ENCODE measurements at places on chromosomes 6 and 20.

- no peak for DNase-seq
Measured at GRCh38 chr20:38418509-38419204, 16.5 kb downstream of the SNHG17 start.

GRCh38 chr6:95159557-95159956 is 417.8 kb upstream of the MANEA start:
- no peak for DNase-seq

- DNase-seq = no peak
Measured at GRCh38 chr6:163738304-163738703, 323.8 kb downstream of the QKI start.

DNA sequence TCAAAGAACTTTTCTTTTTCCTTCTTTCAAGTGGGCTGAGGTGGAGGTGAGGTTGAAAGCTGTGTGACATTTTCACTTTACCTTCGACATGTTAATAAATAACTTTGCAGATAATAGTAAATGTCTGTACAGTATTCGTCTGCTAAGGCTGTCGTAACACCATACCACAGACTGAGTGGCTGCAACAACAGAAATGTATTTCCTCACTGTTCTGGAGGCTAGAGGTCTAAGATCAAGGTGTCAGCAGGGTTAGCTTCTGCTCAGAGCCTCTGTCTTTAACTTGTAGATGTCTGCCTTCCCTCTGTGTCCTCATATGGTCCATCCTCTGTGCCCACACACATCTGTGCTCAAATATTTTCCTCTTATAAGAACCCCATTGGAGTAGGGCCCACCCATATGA is 14.9 kb downstream of the PHACTR2 start:
- no peak for DNase-seq

- no peak for DNase-seq
Measured at GRCh38 chr6:129667621-129668020, 42.4 kb downstream of the ARHGAP18 start.

DNA sequence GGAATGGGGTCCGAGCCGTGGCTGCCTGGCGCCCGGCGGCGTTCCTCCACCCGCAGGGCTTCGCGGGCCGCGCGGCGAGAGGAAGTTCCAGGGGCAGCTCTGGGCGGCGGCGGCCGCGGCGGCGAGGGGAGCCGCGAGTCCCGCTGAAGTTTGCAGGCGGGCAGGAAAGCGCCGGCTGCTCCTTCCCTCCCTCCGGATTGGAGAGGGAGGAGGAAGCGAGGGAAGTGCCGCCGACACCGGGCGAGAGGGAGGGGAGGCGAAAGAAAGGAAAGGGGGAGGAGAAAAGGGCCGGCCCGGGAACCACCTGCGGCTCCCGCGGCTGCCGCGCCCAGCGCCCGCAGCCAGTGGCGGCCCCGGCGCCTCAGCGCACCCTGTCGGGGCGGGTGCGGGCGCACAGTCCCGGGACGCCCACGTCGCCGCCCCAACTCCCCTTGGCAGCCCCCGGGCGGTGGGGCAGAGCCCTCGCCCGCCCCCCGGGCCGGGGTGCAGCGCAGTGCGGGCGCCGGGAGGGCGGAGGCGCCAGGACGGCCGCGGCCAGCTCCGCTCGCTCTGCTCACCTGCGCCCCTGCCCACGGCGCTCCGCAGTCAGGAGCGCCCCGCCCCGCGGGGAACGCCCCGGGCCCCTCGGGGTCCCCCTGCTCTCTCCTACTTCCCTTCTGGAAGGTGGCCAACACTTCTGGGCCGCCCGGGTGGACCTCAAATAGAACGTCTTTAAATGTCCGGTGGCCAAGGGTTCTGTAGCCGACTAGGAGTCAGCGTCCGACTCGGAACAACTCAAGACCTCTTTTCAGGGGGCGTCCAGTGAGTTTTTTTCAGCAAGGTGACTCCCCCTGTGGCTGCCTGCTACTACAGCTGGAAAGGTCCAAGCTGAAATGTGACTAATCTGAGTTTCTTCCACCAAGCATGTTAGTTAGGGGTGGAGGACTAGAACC is 80.3 kb upstream of the CCDC28A start:
- no peak for DNase-seq

GRCh38 chr6:123447315-123447937 is 189.3 kb downstream of the TRDN start:
- DNase-seq = no peak

- no peak for DNase-seq
Measured at GRCh38 chr6:168774381-168774780, 333.4 kb downstream of the SMOC2 start.

DNA sequence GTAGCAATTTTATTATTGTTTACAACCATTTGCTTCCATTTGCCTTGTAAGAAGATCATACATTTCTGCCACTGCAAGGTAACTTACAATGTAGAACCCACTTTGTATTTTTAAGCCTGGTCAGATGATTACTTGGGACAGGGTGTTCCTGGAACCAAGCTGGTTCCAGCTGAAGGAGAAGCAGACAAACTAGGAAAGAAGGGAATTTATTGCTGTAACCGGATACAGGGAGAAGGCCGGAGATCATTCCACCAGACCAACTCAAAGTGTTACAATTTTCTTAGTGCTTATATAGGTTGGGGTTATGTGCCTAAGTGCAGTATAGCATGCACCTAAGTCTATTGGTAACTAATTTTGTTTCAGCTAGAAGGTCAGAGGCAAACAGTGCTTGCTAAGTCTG is 104.4 kb downstream of the MANEA start:
- DNase-seq = no peak

GRCh38 chr6:28105245-28105639 is 19.2 kb upstream of the ZSCAN16 start:
- DNase-seq = no peak

- no peak for DNase-seq
Measured at GRCh38 chr6:31042806-31043205, 32.5 kb downstream of the MUC22 start.

- DNase-seq = no peak
Measured at GRCh38 chr6:145823328-145823944, 8.8 kb upstream of the FBXO30 start.

GRCh38 chr6:130365166-130366106 is at the start of gene TMEM200A:
Gene TMEM200A, plus strand, starts transcription at chr6:130366017. Its CDS starts 74,406 bp downstream, at chr6:130440423.
- DNase-seq = peak; percentile 3

DNA sequence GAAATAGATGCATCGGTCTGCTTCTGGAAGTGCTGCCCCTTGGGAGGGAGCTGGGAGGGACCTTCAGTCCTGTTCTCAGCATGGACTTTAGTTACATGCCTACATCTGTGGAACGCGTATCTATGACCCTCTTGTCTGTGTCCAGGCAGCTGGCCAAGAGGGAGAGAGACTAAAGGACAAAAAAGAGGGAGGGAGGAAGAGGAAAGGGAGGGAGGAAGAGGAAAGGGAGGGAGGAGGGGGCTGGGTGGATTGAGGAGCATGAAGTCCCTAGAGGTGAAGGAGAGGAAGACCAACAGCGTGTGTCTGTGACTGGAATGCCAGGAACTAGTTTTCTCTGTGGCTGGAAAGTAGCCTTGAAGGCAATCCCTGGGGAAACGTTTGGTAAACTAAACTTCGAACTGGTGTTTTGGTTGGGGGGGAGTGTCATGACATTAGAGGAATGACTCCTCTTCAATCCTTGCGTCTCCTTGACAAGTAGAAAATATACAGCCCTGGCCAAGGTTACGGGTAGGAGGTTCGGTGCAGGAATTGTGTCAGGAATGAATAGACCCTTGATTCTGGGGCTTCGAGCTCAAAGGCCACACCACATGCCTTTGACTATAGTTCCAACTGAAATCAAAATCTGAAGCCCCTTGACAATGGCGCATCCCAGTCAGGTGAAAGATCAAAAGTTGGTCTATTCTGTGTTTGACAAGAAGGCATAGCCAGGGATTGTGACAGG is 52.0 kb upstream of the PLEKHG1 start:
- DNase-seq = no peak

GRCh38 chr6:31621320-31621939 is 915 bp downstream of the PRRC2A start:
- no peak for DNase-seq

- DNase-seq = no peak
Measured at GRCh38 chr6:24990236-24990845, 54.6 kb upstream of the RIPOR2 start.

GRCh38 chr6:106727480-106728149 is 98.2 kb downstream of the QRSL1 start:
- no peak for DNase-seq

DNA sequence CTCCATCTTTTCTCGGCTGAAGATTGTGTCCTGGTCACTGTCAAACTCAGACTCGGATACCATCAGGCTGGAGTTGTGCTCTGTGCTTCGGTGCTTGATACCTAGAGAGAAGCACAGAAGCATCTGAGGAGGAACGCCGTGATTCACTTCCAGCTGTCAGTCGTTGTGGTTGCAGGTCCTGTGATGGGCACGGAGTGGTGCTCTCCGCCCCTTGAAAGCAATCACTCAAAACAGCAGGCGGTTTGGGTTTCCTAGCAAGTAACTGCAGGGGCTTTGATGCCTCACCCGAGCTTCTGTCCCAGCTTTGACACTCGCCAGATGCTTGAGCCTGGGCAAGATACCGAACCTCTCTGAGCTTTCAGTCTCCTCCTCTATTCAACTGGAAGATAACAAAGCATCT is 52.5 kb downstream of the ALDH5A1 start:
- peak; percentile 5 for DNase-seq

DNA sequence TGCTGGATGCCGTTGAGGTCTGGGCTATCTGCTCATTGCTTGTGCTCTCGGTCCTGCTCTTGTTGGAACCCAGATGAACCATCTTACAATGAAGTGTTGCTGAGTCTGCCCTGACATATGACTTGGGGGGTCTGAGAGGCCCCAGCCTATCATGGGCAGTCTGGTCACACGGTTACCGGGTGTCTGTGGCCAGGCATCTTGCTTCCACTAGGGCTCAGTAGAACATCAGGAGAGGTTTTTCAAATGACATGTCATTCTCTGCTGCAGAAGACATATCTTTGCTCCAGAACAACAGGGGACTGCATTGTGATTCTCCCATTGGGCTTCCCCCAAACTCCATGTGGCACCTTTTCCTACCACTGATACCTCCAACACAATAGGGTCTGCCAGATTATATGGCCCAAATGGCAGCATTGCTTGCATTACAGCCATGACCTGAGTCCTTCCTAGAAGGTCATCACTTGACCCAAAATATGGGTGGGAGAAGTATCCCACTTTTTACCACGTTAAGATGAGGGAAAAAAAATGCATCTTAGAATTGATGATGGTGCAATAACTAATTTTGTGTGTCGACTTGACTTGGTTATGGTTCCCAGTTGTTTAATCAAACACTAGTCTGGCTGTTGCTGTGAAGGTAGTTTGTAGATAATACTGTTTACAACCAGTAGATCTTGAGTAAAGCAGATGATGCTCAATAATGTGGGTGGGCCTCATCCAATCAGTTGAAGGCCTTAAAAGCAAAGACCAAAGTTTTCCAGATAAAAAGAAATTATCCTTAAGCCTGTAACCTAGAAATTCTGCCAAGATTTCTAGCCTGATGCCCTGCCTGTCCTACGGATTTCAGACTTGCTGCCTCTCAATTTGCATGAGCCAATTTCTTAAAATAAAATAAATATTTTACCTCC is 241.0 kb downstream of the QKI start:
- DNase-seq = no peak

DNA sequence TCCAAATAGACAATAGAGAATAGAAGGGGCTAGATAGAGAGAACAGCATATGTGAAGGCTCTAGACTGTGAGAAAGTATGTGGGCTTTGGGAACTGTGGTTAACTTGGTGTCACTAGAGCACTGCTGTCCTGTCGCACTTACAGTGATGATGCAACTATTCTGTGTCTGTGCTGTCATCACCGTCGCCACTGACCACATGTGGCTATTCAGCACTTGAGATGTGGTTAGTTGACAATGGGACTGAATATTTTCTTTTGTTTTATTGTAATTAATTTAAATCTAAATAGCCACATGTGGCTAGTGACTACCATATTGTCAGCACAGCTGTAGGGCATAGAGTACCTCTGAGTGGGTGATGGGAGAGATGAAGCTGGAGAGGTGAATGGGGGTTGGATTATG is 39.0 kb upstream of the IFNGR1 start:
- DNase-seq = no peak

DNA sequence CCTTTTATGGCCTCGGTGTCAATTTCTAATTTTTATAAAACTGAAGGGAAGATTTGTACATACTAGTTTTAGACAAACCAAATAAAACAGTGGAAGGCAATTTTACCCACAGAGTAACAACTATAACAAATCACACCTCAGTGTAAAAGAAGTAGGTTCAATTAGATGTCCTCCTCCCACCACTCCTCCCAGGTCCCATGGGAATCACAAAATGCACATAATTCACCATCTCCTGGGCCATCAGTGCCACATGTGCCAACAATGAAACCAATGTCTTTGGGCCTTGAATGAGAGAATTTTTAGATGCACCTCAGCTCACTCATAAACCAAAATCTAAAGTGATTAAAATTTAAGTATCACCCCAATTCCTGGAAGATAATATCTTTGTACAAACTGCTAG is 267.8 kb downstream of the BTBD9 start:
- no peak for DNase-seq

DNA sequence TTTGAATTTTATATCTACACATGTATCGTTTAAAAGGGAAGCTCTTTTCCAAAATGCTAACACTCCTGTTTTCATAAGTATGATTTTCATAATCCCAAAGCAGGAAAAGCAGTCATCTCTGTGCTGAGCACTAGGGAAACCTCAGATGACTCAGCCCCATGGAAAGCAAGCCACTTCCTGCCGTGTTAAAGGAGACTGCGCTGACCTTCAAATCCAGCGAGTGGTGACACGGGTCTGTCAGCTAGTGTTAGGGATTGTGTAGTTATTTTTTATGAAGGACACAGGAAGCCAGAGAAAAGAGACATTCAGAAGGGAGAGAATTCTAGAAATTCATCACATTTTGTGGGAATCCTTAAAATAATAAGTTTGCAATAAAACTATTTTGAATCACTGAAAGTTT is 57.0 kb upstream of the CD93 start:
- no peak for DNase-seq

DNA sequence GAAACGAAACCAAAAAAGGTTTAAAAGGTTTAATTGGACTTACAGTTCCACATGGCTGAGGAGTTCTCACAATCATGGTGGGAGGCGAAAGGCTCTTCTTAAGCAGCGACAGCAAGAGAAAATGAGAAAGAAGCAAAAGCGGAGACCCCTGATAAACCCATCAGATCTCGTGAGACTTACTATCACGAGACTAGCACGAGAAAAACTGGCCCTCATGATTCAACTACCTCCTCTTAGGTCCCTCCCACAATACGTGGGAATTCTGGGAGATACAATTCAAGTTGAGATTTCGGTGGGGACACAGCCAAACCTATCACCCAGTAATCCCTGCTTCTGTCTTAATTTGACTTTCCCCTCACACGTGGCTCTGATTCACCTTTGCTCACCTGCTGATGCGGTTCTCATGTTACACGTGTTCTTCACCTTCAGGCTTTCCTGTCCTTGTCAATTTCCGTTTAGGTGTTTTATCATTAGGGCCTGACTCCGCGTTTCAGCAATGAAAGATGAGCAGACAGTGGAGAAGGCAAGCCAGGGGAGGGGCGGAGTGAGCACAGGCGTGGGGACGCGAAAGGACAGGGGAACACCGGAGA is 57.1 kb downstream of the AGPAT4 start:
- no peak for DNase-seq

DNA sequence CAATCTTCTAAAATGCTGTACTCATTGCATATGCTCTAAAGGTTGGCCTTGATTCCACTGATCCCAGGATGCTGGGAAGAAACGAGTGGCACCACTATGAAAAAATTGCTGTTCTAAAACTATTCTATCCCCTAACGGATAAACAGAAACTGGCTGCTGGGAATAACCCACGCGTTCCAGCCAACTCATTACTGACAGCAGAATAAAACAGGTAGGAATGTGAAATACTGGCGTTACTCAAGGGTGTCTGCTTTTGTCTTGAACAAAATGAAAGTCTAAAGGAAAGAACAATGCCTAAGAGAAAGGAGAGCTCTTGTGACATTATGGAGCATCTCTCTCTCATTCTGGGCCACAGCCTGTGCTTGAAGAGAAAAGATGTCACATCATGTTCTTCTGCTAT is 26.1 kb downstream of the GPR63 start:
- no peak for DNase-seq

Measured in activated naive CD4-positive, alpha-beta T cell (primary cell).